CMK (cell line): ENCODE measurements at places on chromosomes 2 and 18.

- DNase-seq = no peak
These were observed 94.5 kb downstream of the COPS8 start for GRCh38 chr2:237180187-237180586.

DNA sequence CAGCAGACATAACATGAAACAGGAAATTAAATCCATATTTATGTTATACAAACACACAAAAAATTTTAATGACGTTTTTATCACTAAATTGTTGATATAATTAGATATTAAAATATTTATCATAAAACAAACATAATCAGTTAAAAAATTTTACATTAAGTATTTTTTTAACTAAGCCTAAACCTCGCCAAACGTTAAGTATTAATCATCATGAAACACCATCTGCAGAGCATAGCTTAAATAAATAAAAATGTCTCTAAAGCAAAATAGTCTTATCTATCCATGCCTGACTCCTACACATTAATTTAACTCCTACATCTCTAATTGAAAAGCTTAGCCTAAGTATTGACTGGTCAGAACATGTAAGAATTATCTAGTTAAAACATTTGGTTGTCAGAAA lies 271.6 kb upstream of the RND3 start:
- DNase-seq = no peak

DNA sequence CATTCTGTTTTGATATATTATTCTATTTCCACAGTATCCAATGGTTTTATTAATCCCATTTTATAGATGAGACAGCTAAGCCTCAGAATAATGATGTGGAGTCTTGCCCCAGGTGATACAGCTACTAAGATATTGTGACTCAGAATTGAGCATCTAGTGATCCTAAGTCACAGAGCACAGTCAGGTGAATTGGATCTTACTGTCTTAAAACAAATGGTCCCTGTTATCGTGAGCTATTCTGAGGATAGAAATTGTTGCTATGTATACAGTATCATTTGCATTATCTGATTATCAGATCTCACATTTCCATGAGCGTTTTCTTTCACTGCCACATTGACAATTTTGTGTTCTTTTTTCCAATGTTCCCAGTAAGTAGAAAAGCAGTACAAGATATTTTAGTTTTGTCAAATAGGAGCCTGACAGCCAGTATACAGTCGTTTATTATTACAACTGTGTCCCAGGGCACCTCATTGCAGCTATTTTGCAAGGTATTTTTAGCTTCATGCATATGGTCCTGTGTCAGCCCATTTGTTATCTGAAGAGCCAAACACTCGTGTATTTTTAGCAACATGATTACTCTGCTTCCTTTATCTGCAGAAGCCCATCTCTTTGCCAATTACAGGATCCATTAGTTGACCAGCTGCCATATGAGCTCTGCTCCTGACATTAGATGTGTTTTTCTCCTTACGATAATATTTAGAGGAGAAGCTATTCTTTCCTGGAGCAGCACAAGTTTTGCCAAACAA lies 25.1 kb upstream of the SGPP2 start:
- no peak for DNase-seq

- no peak for DNase-seq
These were observed 23.7 kb downstream of the KCNF1 start for GRCh38 chr2:10935366-10935918.

DNA sequence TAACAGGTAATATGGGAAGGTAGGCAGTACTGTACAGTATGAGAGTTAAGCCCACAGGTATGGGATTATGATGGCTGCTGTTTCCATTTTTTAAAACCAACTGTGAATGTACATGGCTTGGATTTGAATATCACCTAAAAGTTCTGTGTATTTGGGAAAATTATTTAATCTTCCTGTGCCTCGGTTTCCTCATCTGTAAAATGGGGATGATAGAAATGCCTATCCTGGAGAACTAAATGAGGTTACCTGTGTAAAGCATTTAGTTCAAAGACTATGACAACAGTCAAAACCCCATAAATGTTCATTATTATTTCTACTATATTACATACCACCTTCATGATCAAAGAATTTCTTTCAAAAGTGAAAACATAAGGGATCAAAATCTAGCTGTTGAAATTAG lies 3.6 kb downstream of the KLHL41 start:
- no peak for DNase-seq

DNA sequence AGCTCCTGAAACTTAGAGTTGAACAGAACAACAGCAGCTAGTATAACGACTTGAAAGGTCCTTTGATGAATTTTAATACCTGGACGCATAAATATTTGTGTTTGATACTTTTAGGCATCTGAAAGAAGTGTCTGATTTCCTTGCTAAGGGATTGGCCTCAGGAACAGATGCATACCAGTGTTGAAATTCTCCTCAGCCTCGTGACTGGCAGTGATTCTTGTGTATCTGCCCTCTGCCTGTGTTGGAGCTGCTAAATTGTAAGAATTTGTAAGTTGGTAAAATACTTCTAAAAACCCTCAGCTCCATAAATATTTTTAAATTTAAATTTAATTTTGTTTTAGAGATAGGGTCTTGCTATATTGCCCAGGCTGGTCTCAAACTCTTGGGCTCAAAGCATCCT lies 22.4 kb upstream of the SCYGR1 start:
- DNase-seq = no peak

- DNase-seq = no peak
These were observed 2.1 kb downstream of the TFCP2L1 start for GRCh38 chr2:121282800-121283385.

DNA sequence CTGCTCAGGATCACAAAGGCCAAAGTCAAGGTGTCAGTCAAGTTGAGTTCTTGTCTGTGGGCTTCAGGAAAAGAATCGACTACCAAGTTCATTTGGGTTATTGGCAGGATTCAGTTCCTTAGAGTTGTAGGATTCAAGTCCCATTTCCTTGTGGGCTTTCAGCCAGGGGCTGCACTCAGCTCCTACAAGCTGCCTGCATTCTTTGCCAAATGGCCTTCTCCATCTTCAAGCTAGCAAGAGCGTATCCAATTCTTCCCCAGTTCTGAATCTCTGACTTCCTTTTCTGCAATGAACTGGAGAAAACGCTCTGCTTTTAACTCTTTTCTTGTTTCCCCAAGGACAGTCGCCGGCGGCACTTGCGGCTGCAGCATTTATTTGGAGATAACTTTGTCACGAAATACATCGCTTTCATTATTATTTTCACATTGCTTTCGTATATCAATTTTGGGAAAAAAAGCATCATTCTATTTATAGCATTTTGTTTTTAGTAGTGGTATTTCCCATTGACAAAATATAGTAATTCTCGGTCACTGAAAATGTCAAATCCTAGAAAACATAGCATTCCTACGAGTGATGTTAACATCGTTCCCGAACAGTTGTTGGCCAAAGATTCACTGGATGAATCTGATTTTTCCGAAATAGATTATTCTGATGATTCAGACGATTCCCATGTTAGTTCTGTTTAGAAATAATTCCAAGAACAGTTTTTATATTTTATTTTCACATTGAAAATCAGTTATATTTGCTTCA lies 59.6 kb upstream of the SERPINE2 start:
- no peak for DNase-seq

GRCh38 chr2:186717320-186718007 lies 23.6 kb downstream of the FAM171B start:
- no peak for DNase-seq

DNA sequence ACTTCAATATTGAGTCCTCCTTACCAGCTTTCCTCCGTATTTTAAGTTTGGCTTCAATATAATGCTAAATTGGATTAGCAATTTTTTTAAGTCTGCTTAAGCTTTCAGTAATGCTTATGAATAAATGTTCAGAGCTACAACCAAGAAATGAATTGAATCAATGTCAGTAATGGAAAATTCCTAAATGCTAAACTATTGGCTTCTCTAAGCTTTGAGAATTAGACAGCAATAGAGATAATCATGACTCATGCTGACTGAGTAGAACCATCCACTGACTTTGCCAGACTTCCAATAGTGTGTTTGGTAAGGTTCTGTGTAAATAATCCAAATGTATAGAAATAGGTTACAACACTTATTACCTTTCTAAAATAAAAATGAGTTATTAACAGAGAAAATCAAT lies 8.9 kb upstream of the PDE1A start:
- DNase-seq = no peak

DNA sequence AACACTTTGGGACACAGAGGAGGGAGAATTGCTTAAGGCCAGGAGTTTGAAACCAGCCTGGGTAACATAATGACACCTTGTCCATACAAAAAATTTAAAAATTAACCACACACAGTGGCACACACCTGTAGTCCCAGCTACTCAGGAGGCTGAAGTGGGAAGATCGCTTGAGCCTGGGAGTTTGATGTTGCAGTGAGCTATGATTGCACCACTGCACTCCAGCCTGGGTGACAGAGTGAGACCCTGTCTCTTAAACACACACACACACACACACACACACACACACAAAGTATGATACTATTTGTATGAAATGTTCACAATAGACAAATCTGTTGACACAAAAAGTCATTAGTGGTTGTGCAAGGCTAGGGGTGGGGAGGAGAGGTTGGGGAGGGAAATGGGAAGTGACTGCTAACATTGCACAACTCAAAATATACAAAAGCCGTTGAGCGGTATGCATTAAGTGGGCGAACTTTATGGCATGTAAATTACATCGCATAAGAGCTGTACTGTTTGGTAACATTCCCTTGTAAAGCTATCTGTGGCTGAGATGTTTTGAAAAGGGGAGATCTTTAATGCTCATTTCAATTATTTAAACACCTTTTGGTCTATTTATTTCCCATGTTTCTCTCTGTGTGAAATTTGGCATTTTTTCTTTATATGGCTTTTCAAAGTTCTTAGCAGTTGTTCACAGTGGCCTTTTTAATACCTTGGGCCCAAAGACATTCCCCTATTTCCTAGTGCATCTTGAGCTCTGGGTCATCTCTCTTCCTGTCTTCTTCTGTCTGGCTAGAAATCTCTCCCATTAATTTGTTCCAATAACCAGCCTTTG lies 58.9 kb upstream of the ZNF516 start:
- no peak for DNase-seq

DNA sequence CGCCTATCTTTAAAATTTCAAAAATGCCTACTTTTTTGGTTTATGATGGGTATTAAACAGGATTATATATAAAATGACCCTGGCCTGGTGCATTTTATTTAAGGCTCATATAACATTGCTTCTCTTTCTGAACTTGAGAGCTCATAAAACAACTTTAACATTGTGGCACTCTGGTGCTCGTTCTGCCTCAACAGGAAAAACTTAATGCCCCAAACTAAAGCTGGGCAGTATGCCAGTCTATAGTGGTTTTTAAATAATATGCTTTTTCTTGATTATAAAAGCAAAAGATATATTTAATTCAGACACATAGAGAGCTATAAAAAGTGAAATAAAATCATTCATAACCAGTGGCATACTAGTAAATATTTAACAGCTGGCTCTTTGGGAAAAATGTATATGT lies 269.3 kb upstream of the GULP1 start:
- DNase-seq = no peak

DNA sequence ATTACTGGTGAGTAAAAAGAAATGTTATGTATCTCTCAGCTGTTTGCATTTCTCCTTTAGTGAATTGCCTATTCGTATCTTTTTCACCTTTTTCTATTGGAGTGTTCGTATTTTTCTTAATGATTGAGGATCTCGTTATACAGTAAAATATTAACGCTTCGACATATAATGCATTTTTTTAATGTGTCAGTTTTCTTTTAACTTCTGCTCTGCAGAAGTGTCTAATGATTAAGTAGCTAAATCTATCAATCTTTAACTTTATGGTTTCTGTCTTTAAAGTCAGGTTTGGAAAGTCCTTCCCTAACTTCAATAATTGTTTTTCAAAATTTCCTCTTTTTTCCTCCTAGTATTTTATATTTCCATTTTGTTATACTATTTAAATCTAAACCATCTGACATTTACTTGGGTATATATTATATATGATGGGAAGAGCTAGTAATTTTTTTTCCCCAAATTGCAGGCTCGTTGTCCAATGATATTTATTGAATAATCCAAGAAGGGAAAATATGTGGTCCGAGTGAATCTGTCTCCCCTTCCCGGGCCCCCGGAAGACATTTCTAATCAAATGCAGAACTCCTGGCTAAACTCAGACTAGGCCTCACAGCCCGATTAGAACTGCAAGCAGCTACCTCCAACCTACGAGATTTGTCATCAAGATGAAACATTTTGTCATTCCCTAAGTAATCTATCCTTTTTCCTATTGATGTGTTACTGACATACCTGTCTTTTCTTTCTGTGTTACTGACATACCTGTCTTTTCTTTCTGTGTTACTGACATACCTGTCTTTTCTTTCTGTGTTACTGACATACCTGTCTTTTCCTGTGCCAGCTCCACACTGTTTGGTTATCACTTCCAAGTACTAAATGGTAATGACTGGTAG lies 17.2 kb downstream of the PCBP1 start:
- DNase-seq = no peak

DNA sequence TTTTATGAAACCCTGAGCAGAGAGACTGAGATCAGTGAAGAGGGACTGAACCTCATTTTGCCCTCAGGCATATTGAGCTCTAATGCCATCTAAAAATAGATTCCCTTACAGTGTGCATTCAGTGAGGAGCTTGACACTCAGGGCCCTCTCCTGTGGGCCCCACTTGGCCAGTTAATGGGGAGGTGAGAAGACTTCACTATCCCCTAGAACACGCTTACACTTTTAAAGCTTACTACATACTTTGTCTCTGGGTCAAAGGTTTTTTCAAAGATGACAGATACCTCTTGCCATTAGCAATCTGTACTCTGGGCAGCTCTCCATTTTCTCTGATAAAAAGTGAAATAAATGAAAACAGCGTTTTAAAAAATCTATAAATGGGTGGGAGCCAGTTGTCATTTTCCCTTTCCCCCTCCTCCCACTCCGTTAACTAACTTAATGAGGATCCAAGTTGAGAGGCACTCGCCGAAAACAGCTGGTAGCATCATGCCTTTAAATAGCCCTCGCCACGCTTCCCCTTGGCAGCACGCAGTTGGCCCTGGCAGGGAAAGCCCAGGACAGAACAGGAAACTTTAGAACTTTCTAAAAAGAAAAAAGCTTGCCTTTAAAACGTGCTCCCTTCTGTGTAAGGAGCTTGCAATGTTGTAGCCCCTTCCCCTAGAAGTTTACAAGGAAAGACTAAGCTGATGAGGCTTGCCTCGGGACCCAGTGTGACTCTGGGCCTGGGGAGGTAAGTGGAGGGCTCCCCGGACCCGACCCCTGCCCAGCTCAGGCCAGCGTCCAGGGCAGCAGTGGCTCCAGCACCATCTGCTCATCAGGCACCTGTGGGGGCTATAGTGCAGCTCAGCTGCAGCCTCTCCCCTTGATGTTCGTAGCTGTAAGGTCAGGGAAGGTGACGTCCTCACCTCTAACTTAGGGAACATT lies 58.8 kb upstream of the FOSL2 start:
- DNase-seq = no peak

DNA sequence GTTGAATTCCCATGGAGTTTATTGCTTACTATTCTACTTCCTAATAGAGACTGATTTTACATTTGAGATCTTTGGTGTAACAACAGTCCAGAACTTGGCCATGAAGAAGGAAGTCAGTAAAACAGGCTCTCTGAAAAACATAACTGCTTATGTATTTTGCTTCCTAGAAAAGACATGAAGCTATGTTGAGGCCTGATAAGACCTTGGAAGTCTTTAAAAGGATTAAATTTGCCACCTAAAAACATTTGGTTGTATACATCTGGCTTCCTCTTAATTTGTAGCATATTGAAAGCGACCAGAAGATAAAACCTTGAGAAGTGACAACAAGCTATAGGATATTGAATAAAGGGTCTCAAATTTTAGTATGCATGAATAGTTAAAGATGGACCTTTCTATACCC lies 36.4 kb downstream of the PTRHD1 start:
- no peak for DNase-seq
